ENCODE measurements at places on chromosomes 16 and 17.

DNA sequence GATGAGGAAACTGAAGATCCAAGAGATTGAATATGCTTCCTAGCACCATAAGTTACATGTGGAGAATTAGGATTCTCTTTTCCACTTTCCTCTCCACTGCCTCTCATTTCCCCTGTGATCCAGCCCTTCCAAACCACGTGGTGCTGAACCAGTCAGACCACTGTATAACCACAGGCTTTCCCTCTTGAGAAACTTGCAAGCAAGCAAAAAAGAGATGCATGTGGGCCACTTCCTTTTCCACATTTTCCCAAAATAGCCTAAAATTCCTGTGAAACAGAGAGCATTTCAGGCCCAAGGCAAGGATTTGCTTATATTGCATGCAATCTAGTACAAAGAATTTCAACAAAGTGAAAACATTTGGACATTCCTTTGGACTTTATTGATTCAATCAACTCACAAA lies 59.3 kb upstream of the KSR1 start:
- no peaks in the 10 kb centered on the region for H3K4me1 ChIP-seq
- H3K4me3 ChIP-seq = no peak overlapping the region
- H3K36me3 ChIP-seq = no peaks in the 10 kb centered on the region
- DNase-seq = no peak

- no peak overlapping the region for H3K27ac ChIP-seq
- no peak for DNase-seq
- no peaks in the 10 kb centered on the region for H3K36me3 ChIP-seq
- no peaks in the 10 kb centered on the region for H3K27me3 ChIP-seq
- no peaks in the 10 kb centered on the region for H3K4me1 ChIP-seq
Measured at GRCh38 chr17:83026311-83026811, 53.0 kb upstream of the METRNL start.

DNA sequence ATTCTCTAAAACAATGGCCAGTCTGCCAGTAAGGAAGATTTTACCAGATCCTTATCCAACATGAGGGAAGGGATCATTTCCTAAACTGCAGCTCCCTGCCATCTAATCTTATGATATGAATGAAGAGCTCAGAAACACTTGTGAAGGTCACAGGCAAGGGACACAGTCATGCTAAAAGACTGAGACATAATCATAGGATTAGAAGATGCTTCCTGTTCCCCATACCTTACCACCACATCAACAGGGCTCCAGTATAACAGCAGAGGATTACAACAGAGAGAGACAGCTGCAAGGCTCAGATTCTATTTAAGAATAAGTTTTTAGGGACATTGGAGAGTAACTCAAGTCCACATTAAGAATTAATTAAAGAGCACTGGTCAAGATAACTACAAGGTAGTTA lies 93.3 kb downstream of the BRIP1 start:
- H3K4me3 ChIP-seq = no peak overlapping the region
- no peaks in the 10 kb centered on the region for H3K36me3 ChIP-seq
- no peak for DNase-seq
- H3K4me1 ChIP-seq = no peaks in the 10 kb centered on the region
- no peak overlapping the region for H3K27ac ChIP-seq
- H3K27me3 ChIP-seq = no peaks in the 10 kb centered on the region

DNA sequence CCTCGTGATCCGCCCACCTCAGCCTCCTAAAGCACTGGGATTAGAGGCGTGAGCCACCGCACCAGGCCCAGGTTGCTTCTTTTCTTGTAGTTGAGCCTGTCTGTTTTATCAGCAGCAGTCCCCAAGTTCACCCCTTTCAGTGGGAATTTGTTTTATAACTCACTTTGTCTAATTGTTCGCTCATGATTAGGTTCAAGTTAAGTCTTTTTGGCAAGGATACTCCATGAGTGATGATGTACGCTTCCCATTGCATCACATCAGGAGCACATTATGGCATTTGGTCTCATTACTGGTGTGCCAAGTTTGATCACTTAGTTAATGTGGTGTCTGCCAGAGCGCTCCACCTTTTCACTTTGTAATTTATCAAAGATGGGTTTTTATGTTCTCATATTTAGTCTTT lies 14.4 kb upstream of the GJD3 start:
- no peak overlapping the region for H3K27ac ChIP-seq
- DNase-seq = no peak
- no peaks in the 10 kb centered on the region for H3K27me3 ChIP-seq
- H3K36me3 ChIP-seq = no peaks in the 10 kb centered on the region
- H3K4me1 ChIP-seq = no peaks in the 10 kb centered on the region

DNA sequence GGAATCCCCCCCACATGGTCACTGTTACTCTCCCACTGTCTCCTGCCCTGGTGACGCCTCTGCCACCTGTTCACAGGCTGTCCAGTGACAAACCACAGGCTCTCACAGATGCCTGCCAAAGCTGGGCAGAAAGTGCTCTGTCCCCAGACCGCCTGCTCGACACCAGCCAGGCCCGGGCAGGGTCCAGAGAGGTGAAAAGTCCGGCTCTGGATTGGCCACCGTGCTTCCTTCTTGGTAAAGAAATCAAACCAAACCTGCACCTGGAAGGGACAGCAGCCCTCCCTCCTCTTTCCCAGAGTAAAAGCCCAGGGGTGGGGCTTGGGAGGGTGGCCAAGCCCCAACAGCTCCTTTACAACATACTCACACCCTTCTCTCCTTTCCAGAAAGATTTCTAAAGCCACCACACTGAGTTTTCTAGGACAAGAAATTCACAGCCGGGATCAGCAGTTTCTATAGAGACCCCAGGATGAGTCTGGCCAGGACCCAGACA lies 6.2 kb downstream of the PCGF2 start:
- H3K4me3 ChIP-seq = no peak overlapping the region
- H3K36me3 ChIP-seq = no peaks in the 10 kb centered on the region
- H3K4me1 ChIP-seq = peaks cover 33% of the 10 kb centered on the region
- no peak for DNase-seq
- no peak overlapping the region for H3K27ac ChIP-seq

DNA sequence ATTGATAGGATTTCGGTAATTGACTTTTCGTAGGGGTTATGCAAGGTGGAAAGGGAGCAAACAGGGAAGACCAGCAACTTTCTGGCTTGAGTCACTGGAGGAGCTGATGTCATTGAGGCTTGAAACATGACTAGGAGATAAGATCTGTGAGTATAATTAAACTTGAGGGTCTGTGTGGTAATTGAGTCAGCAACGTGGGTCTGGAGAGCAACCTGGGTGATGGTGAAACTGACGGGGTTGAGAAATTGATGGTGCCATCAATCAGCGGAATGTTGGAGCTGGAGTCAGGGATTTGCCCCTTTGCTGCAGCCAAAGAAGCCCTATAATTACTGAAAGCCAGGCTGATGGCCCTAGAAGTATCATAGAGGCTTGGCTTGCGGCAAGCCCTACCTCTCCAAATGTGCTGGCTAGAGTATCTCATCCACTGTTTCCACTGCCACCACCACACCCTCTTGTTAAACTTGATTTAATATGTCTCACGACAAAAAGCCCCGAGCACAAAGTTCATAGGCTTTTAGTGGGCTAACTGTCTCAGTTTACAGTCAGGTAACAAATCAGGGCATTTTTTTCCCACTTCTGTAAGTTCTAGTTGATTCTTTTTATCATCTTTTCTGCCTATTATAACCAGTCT lies 186.9 kb upstream of the ELAC2 start:
- no peaks in the 10 kb centered on the region for H3K36me3 ChIP-seq
- no peak overlapping the region for H3K4me3 ChIP-seq
- DNase-seq = no peak
- no peaks in the 10 kb centered on the region for H3K27me3 ChIP-seq

- H3K4me1 ChIP-seq = no peaks in the 10 kb centered on the region
- no peaks in the 10 kb centered on the region for H3K36me3 ChIP-seq
- H3K27me3 ChIP-seq = no peaks in the 10 kb centered on the region
- no peak overlapping the region for H3K27ac ChIP-seq
Measured at GRCh38 chr17:34390649-34391048, 27.6 kb upstream of the CCL1 start.

GRCh38 chr16:878886-879285 lies 78.4 kb upstream of the GNG13 start:
- H3K27ac ChIP-seq = no peak overlapping the region
- no peak overlapping the region for H3K4me3 ChIP-seq
- H3K4me1 ChIP-seq = no peaks in the 10 kb centered on the region
- no peaks in the 10 kb centered on the region for H3K27me3 ChIP-seq
- H3K36me3 ChIP-seq = no peaks in the 10 kb centered on the region

GRCh38 chr16:86020971-86021370 lies 122.0 kb downstream of the IRF8 start:
- no peaks in the 10 kb centered on the region for H3K4me1 ChIP-seq
- no peak for DNase-seq
- no peak overlapping the region for H3K4me3 ChIP-seq
- H3K27me3 ChIP-seq = peaks cover 7% of the 10 kb centered on the region
- no peaks in the 10 kb centered on the region for H3K36me3 ChIP-seq

DNA sequence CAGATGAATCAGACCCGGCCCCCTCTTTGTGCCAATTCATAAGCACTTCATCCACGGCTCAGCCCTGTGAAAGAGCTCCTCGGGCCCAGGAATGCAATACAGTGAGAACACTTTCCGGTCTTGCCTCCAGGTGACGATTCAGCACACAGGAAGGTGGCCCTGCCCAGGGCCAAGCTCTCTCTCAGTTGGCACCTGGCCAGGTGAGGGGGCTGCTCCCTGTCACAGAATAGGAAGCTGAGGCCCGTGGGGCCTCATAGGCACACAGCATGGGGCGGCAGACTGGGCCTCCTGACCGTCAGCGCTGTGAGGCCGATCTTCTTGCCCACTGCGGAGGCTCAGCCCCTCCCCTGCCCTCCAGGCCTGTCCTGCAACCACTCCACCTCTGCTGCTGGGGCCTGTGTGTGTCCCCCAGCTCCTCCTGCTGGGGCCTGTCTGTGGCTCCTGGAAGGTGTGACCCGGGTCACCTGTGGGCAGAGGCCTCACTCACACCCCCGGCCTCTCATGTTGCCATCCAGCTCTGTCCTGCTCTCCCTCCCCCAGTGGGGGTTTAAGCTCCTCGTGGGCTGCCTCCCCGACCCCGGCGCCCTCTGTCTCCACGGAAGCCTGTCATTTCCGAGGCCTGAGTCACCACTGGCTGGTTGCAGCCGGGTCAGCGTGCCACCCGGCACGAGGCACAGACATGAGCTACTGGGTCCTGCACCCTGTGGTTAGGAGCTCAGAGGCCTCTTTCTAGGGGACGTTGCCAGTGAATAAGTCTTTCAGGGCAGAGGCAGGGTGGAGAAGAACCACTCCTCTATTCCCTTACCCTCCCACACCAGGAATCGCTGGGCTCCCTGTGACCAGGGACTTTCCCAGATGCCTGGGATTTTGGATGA lies 114.4 kb downstream of the SEC14L1 start:
- H3K27me3 ChIP-seq = no peaks in the 10 kb centered on the region
- H3K4me3 ChIP-seq = peak overlapping the region; percentile 20
- DNase-seq = peak; percentile 75
- no peaks in the 10 kb centered on the region for H3K36me3 ChIP-seq
- peaks cover 38% of the 10 kb centered on the region for H3K4me1 ChIP-seq
- H3K27ac ChIP-seq = peak overlapping the region; percentile 97

DNA sequence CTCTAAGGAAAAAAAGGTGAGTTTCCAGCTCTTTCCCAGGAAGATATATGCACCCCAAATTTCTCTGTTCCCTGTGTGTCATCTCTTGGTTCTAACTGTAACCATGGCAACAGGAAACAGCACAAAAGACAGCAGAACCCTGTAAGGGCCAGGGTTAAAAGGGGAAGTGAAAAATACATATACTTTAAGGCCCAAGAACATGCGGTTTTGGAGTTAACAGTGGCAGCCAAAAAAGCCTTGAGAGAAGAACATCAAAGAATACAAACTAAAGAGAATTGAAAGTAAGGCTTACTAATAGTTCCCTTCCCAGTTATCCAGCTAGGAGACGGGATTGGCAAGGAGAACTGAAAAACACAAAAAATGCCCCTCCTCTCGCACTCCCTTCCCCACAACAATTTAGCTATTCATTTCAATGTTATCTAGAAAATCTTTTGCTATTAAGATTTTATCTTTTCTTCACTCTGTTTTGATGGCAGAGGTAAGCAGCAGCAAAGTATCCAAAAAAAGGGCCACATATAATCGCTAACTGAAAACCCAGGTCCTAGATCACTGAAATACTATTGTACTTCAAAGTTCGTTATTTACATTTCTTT lies 1.5 kb downstream of the SPOP start:
- H3K36me3 ChIP-seq = peaks cover 7% of the 10 kb centered on the region
- H3K27me3 ChIP-seq = no peaks in the 10 kb centered on the region
- peaks cover 9% of the 10 kb centered on the region for H3K4me1 ChIP-seq

GRCh38 chr17:28392491-28392890 lies 13.5 kb downstream of the SLC46A1 start:
- no peaks in the 10 kb centered on the region for H3K4me1 ChIP-seq
- H3K27me3 ChIP-seq = no peaks in the 10 kb centered on the region
- no peak overlapping the region for H3K4me3 ChIP-seq
- H3K36me3 ChIP-seq = no peaks in the 10 kb centered on the region

DNA sequence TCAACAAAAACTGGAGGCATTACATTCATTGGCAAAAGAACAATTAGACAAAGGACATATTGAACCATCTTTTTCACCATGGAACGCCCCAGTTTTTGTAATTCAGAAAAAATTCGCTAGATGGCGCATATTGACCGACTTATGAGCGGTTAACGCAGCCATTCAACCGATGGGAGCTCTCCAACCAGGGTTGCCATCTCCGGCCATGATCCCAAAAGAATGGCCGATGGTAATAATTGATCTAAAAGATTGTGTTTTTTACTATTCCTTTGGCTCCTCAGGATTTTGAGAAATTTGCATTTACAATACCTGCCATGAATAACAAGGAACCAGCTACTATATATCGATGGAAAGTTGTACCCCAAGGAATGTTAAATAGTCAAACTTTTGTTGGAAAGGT lies 21.4 kb downstream of the ALOX15B start:
- no peaks in the 10 kb centered on the region for H3K36me3 ChIP-seq
- peak; percentile 53 for DNase-seq
- peaks cover 4% of the 10 kb centered on the region for H3K27me3 ChIP-seq
- no peak overlapping the region for H3K4me3 ChIP-seq

- no peaks in the 10 kb centered on the region for H3K4me1 ChIP-seq
- no peaks in the 10 kb centered on the region for H3K27me3 ChIP-seq
- no peak for DNase-seq
- H3K4me3 ChIP-seq = no peak overlapping the region
Measured at GRCh38 chr17:64354824-64355535, 35.7 kb downstream of the PECAM1 start.

DNA sequence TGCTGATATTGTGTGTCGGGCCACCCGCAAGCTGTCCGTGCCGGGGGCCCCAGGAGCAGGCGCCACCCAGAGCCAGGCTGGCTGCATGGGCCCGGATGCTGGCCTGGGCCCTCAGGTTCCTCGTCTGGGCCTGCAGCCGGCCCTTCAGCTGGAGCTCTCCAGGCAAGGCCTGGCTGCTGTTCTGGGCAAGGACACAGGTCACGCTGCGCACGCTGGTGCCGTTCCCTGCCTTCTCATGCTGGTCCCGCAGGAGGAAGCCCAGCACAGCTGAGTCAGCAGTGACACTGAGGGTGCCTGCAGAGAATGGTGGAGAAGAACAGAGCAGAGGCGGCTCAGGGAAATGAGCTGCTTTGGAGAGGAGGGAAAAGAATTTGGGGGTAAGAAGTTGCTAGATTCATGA lies 79.9 kb downstream of the RMI2 start:
- H3K4me1 ChIP-seq = no peaks in the 10 kb centered on the region
- H3K27me3 ChIP-seq = no peaks in the 10 kb centered on the region
- H3K36me3 ChIP-seq = no peaks in the 10 kb centered on the region
- DNase-seq = no peak
- no peak overlapping the region for H3K27ac ChIP-seq
